ENCODE measurements at places on chromosomes 3 and 15.

- DNase-seq, result no peak
These were observed 261.7 kb downstream of the ULK4 start for GRCh38 chr3:41700155-41700554.

- peak; percentile 88 for DNase-seq
These were observed 244.1 kb upstream of the PDZRN3 start for GRCh38 chr3:73868688-73869315.

GRCh38 chr3:58106640-58107039, 98.4 kb downstream of the FLNB start:
- DNase-seq, result no peak

DNA sequence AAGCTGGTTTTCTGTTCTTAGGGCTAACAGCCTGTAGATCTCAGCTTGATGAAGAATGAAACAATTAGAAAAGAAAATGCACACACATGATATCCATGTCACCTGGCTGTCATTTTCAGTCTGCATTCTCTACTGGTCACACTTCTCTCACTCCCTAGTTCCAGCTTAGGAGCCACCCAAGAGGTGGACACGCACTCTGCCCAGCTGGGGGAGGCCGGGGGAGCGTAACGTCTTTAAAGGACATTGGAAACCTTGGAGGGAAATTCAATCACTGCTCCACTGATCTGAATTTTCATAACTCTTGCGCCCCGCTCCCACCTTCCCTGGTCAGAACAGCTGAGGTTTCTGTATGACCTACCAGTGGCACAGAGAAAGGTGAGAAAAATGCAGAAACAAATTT, 79.7 kb downstream of the RAB11A start:
- DNase-seq, result no peak

DNA sequence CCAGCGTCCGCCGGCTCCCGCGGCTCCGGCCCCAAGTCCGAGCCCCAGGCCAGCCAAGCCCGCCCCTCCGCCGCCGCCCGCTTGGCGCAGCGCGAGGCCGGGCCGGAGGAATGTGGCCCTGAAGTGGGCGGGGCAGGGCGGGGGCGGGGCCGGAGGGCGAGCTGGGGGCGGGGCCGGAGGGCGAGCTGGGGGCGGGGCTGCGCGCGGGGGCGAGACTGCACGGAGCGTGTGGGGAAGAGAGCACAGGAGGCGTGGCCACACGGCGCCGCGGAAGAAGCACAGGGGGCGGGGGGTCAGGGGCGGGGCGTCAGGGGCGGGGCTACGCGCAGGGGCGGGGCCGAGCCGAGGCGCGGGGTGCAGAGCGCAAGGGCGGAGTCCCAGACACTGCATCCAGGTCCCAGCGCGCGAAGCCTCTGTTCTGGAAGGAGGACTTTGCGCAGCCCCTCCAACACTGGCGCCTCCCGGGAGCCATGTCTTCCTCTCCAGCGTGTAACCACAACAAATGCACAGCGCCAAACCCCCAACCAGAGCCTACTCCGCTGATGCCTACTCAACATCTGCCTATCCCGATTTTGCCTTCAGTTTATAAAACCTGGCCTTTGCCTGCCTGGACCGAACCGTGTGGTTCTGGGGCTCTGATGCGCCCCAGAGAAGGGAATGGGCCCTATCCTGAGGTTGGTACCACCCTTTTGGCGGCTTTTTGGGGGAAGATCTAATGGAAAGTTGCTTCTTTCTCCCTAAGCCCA, 105.5 kb downstream of the IQSEC1 start:
- peak; percentile 94 for DNase-seq

GRCh38 chr3:155548195-155548594, 196.7 kb downstream of the PLCH1 start:
- no peak for DNase-seq

- DNase-seq, result no peak
These were observed 65.7 kb upstream of the IL12A start for GRCh38 chr3:159922861-159923312.

GRCh38 chr3:52527039-52527731, 6.5 kb downstream of the NT5DC2 start:
- no peak for DNase-seq

DNA sequence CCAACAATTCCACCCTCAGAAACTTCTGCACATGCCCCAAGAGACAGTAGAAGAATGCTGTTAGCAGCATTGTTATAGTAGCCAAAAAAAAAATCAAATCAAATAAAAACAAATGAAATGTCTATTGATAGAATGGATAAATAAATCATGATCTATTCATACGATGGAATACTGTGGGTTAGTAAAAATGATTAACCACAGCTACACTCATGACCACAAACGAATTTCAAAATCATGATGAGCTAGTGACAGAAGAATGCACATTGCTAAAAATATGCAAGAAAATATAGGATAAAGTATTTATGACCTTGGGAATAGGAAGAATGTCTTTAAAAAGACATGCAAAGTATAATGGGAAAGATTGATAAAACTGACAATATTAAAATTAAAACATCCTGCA, 57.5 kb upstream of the ACAN start:
- no peak for DNase-seq

DNA sequence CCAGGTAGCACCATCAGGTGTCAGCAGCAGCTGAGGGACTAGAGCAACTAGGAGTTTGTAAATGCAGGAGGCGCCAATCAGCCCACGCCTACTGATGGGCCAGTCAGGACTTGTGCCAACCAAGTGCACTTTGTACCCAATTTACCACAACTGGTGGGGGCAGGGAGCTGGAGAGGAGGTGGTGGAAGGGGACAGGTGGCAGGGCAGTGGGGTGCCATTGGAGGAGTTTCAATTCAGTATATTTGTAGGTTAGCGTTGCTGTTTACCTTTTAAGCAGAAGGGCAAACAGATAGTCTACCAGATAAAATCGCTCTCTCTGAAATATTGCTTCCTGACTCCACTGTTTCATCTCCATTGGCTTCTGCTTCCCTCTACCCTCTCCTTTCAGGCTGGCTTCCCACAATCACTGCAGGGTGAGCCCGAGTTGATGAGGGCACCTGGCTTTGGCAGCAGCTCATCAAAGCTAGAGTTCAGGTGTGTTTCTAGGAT, 75.7 kb downstream of the TRIM69 start:
- no peak for DNase-seq

DNA sequence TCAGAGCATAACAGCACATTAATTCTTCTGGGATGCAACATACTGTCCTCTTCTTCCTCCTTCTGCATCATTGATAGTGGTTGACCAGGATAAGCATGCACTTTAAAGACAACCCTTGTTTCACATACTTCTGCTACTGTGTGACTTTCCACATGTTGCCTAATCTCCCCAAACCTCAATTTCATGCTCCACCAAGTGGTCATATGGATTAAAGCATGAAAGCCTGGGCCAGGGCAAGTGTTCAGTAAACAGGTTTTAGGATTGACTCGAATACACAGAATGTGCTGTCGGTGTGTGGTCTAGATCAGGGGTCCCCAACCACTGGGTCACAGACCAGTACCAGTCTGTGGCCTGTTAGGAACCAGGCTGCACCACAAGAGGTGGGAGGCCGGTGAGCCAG, 22.5 kb upstream of the BFSP2 start:
- DNase-seq, result peak; percentile 68

- DNase-seq, result no peak
These were observed 1730.4 kb downstream of the SI start for GRCh38 chr3:163347944-163348343.

GRCh38 chr15:67506775-67507747, 13.9 kb upstream of the C15orf61 start:
- DNase-seq, result no peak

DNA sequence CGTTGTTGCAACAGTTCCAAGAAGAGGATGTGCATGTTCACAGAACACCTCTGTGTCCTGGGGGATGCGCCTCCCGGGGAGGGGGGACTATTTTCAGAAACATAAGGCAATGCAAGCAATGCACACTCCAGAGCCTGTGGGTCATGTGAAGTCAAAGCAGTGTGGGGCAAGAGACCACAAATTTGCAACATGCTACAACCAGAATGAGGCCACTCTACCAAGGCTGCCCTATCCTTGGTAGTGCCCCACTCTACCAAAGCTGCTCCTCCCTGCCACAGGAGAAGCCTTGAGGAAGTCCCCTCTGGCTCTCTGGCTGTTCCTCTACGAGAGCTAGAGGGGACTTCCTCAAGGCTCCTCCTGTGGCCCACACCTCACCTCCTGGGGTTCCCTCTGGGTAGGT, 8.4 kb upstream of the NR2C2 start:
- no peak for DNase-seq

- no peak for DNase-seq
These were observed 5.9 kb upstream of the TKT start for GRCh38 chr3:53261712-53262111.

DNA sequence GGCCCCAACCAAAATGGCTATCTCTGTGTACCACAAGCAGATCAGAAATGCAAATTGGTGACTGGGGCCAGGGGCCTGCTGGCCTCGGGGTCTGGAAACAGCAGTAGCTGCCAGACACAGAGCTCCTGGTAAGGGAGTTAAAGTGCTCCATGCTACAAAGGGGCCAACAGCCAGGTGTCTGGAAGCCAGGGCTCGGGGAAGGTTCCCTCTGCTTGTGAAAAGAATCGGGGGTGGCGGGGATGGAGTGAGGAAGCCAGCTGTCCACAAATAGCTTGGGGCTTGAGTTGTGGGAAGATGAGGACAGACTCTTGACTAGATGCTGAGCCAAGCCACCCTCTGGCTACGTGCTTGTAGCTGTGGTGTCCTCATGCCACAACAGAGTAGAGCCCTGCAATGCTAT, 39.3 kb downstream of the CHRD start:
- no peak for DNase-seq

DNA sequence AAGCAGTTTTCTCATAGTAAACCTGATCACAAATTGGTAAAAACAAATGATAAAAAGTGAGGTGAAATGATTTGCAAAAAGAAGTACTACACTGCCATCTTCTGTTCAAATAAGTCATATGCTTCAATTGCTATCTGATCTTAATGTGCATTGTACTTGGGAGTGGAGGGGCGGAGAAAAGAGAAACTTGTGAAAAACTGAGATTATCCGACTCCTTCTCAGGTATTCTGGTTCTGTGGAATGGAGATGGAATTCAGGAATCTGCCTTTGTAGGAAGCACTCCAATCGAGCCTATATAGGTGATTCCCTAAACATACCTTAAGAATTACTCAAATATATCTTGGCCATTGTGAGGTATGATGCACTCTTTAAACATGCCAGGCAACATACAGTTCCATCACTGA, 180.6 kb downstream of the CHL1 start:
- no peak for DNase-seq

DNA sequence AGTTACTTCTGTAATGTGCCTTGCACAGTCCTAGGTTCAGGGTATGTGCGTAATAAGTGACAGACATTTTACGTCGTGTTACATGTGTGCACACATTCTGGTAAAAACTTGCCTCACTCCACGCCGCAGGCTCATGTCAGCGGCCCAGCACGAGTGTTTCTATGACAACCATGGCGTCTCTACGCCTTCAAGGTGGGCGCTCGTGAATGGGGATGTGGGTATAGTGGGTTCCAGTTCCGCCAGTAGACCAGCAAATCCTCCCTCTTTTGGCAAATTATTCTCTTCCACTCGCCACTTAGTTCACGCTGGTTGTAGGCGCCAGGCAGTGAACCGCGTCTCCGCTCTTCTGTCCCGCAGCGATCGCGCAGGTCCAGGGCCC, 40.3 kb downstream of the CHST14 start:
- DNase-seq, result no peak

GRCh38 chr15:54088837-54089236, 110.6 kb downstream of the UNC13C start:
- DNase-seq, result no peak

- DNase-seq, result no peak
These were observed 144.5 kb upstream of the BCL6 start for GRCh38 chr3:187889601-187890404.

GRCh38 chr15:65887565-65887964, 18.3 kb downstream of the RAB11A start:
- no peak for DNase-seq

- DNase-seq, result no peak
These were observed 45.0 kb upstream of the FGF12 start for GRCh38 chr3:192772240-192772894.

DNA sequence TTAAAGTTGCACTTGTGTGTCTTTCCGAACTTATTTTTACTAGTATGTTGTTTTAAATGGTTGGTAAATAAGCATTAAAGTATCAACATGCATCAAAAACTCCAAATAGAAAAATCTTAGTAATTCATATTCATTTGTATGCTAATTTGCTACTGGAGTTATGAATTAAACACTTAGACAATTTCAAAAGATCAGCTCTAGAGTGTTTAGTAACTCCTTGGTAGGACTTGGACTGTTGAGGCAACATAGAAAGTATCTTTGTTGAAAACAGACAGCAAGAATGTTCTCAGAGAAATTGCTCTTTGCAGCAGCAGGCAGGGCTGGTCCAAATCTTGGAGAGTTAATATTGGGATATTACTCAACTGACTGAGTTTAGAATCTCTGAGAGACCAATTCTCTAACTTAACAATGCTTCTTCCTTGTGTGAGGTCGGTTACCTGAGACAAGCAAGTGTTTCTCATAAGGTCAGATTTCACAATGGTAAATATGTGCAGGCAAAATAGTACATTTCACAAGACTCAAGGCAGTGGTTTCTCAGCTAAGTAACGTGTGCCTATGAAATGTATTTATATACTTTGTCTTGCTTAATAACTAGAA, 147.8 kb upstream of the IL12A start:
- no peak for DNase-seq

GRCh38 chr15:32818758-32819447, 101.1 kb downstream of the GREM1 start:
- no peak for DNase-seq

GRCh38 chr3:177110386-177110785, 86.9 kb downstream of the TBL1XR1 start:
- no peak for DNase-seq

DNA sequence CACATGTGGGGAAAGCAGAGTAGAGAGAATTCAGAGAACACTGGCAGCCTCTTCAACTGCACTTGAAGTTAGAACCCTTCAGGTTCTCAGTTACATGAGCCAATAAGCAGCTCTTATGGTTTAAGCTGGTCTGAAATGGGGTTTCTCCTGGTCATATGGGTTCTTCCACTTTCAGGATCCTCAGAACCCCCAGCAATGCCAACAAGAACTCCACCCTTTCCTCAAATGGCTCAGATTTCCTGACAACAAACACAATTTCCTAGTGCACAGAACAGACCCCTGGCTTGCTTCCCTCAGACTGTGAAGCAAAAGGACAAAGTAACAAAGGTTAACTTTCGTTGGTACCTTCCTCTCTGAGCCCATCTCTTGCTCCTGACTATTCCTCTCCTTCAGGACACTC, 23.9 kb upstream of the FRMD4B start:
- DNase-seq, result no peak

DNA sequence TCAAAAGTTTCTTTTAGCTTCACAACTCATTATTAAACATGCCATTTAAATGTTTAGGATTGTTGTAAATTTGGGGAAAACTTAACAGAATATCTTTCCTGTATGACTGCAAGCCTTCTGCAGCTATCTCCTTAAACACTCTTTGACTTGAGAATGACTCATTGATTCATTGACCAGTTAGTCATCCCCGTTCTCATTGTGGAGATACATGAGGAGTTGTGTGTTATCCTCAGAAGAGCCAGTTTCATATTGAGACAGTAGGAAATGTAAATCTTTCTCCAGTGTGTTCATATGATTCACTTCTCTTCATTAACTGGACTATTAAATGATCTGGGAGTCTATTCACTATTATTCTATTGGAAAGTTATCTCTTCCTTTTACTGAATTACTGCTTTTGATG, 83.0 kb downstream of the CRYGS start:
- no peak for DNase-seq

GRCh38 chr3:190455828-190456227, 6.1 kb upstream of the TMEM207 start:
- DNase-seq, result no peak

- no peak for DNase-seq
These were observed 291.7 kb upstream of the ROPN1 start for GRCh38 chr3:124283652-124284023.

- DNase-seq, result peak; percentile 76
These were observed 2.5 kb downstream of the XIRP1 start for GRCh38 chr3:39189959-39190269.
